ENCODE measurements at places on chromosomes 5 and 9.

DNA sequence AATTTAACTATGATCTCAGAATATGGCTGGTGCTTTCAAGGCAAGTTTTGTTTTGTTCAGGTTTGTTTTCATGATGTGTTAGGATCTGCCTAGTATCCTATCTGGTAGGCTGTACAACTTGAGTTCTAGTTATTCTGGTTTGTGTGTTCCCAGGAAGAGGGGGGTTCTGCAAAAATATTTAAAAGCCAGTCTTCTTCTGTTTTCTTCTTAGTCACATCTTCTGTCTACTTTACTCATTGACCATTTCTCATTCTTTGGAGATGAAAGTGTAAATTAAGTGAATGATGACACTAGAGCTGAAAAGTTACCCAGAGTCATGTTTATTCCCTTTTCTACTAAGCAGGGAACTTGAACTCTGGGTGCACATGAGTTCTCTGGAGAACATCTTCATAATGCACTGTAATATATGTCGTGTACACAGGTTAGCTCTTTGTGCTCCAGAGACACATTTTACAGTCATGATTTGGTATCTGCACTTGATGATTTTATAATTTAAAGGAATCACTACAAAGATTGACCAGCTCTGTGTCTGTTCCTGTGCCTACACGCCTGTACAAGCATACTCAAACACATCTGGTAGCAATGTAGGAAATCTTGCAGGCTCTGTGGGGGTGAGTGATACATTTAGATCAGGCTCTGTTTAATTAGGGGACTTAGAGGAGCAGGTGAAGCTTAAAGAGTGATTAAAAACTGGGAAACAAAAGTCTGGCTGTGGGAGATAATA is 5.0 kb downstream of the SMAD5 start:
- no peak for DNase-seq

DNA sequence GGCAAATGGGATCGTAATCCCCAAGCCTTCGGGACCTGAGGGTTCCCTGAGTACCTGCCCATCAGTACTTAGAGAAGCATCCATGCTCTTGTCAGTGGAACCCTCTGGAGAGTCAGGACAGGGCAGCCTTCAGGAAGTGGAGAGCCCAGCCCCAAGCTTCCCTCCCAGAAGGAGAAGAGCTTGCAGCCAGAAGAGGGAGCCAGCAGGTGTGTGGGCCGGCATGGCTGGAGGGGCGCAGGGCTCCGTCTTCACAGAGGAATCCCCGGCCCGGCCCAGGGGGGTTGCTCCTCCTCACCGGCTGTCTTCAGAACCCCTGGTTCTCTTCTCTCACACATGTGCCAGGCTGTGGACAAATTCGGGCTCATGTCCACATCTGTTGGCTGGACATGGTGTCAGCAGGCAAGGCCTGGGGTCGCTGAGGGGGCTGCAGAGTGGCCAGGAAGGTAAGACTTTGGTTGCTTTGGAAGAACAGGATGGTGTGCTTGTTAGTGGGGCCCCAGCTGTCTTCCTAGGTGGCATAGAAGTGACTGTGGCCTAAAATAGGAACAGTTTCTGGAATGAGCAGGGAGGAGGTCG is 58.9 kb upstream of the RXRA start:
- DNase-seq = no peak

GRCh38 chr9:110892689-110893088 is 145.6 kb downstream of the LPAR1 start:
- no peak for DNase-seq

DNA sequence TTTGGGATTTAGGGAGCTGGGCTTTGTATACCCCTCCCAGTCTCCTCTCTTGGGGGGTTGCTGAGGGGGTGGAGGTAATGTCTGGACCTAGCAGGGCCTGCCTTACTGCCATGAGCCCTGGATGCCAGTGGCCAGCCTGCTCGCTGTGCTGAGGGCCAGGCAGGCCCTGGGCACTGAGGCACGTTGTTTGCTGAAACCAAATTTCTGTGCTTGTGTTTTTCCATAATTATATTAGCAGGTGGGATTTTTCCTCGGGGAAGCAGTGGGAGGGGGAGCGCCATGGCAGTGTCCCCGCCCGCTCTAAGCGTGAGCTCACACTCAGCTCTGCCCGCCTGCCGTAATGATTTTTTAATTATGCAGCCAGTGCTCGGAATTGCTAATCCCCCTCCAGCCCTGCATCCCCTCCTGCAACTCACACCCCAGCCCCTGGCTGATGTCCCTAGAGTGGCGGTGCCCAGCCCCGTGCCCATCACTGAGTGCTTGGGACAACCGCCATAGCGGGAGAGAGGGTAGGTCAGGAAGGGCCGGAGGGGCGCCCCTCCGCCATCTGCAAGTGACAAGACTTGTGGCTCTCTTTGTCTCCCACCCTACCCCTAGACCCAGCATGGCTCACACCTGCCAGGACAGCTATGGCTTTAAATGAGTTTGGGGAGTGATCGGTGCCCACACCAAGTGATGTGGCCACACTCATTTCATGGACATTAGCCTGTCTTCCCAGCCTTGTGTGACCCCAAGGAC is 20.9 kb downstream of the CXXC5 start:
- DNase-seq = no peak

- no peak for DNase-seq
These were observed 18.3 kb downstream of the RICTOR start for GRCh38 chr5:39055768-39056398.

DNA sequence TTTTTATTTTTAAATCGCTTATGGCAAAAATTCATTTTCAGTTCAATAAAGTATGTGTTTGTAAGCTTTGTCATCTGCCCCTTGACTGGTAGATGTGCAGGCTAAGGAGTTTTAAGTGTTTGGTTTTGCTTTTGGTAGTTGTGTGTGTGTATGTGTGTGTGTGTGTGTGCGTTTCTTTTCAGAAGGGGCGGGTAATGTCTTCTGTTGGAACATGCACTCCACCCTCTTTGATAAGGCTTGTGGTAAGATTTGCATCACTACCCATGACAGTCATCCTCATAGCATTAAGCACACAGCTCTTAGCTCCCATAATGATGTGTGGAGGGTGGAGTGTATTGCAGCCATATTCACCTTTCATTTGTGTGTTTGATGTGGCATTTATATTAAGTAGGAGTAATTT is 92.1 kb upstream of the FSD1L start:
- no peak for DNase-seq
